ENCODE measurements at places on chromosomes 7 and 10.
A peak's percentile ranks its signal among the peaks of the same experiment; 100 is the strongest.

DNA sequence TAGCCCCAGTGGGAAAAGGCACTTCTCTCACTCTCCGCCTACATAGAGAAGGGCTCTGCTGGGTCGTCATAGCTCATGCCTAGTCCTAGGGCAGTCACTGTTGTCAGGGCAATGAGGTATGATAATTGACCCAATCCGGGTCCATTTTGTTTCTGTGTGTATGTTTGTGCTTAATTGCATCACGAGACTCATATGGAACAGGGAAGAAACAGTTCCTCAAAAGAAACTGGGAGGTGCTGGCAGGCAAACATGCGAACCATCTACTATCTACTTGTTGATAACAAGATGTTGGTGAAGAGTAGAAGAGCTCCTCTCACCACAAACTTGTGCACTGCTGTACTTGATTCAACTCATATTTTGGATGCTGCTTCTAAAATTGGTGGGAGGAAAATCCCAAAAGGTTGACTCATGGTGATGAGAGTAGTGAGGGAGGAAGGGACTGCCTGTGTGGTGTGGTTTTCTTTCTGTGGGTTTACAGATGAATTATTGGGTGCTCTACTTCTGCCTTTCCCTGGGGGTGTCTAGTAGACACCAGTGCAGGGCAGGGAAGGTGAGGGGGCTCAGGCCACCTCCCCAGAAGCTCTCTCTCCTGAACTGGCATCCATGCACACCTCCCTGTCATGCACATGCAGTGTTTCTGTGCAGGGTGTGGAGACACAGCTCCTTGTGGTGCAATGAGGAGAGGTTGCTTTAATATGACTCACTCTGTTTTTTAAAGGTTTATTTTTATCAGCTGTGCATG is 29.4 kb downstream of the LSMEM1 start:
- DNase-seq, result no peak

- DNase-seq, result peak; percentile 49
These were observed 442 bp upstream of the LZTS2 start for GRCh38 chr10:100998991-100999741.

- DNase-seq, result no peak
These were observed 23.1 kb downstream of the SP4 start for GRCh38 chr7:21450941-21451340.

DNA sequence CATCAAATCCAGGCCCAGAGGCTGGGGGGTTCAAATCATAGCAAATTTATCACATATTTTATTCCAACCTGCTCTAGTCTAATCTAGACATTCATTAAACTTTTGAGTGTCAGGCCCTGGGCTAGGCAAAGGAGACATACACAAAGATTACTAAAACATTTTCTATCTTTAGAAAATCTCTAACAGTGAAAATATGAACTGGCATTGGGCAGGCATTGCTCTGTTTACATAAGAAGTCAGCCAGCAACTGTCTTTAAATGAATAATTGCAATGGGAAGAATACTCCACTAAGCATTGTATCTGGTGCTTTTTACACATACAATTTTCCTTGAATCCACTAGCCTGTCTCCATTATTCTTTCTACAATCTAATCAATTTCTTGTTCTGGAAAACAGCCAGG is 222.5 kb upstream of the LRRN3 start:
- no peak for DNase-seq

- no peak for DNase-seq
These were observed 104.7 kb downstream of the GPR85 start for GRCh38 chr7:112981966-112982365.

DNA sequence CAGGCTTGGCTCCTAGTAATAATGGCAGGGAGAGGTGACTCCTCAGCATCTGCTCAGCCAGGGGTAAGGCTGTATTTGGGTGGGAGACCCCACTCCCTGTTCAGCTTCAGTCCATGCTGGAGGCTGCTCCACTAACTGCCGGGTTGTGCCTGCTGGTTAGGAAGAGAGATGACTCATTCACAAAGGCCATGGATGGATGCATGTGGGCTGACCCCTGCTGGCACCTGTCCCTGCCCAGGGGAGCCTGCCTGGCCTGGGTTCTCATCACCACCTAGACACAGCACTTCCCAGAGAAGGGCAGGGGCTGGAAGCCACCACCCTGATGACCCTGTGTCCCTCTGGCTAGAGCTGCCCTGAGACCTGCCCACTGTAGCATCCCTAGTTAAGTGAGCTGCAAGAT is 59.0 kb downstream of the VSTM4 start:
- peak; percentile 68 for DNase-seq

DNA sequence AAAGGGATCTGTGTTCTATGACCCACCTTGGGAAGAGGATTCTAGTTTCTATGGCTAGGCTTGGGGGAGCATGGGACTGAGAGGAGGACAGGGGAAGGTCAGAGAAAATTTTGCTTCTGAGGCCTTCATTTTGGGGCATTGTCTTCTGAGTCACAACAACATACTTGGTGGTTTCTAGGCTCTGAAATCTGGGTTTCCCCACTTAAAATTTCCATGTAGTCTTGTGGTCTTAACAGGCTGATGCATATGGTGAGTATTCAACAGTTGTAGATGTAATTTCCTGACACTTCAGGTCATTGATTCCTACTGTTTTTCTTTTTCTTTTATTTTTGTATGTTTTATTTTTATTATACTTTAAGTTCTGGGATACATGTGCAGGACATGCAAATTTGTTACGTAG is 88.5 kb downstream of the ANKRD7 start:
- no peak for DNase-seq

DNA sequence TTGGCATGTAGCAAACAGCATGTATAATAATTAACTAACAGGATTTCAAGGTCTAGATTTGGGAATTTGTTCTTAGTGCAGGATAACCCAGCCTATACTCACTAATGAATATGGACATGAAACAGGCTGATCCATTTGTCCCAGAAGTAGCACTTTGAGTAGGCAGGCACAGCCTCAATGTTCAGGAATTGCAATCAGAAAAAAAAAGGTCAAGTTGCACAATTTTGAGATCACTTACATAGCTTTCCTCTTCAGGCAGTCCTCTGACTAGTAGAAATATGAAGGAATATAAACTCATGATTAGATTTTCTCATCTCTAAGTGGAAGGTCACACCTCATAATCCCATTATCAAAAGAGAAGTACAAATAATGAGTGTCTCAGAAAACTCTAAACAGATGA is 921.4 kb upstream of the CELF2 start:
- DNase-seq, result no peak
